RWPE2 (cell line): ENCODE measurements at places on chromosomes 12 and 14.

DNA sequence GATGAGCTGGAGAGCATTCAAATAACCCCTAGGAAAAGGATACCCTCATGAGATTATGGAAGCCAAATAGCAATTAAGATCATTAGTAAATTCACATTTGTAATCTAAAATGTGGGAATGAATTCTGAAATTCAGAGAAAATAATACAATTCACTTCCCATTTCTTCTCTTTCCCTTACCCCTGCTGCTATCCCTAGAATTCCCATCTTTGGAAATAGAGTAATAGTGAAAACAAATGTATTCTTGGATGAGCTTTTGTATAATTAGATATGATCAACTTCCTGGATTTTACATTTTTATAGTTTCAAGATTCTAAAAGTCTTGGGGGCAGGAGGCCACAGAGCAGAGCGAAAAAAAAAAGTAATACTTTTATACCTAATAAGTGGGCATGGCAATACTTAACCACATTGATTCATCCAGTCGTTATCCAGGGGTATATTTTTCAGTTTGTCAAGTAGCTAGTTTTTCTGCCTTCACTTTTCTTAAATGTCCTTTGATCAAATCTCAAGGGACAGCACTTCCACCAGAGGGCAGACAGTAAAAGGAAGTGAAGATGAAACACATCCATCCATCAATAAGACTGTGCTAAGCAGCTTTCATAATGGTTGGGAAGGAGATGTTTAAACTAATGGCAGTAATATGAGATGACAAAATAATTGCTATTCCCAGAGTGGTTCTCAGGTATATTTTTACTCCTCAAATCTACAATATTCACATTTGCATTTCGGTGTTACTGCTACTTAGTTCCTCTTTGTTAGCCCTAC lies 401.3 kb downstream of the DIO2 start:
- no peak overlapping the region for H3K27ac ChIP-seq
- peaks cover 5% of the 10 kb centered on the region for H3K27me3 ChIP-seq
- no peaks in the 10 kb centered on the region for H3K4me1 ChIP-seq
- H3K4me3 ChIP-seq, result no peak overlapping the region
- H3K36me3 ChIP-seq, result no peaks in the 10 kb centered on the region

- H3K27ac ChIP-seq, result peak overlapping the region; percentile 40
- H3K4me3 ChIP-seq, result peak overlapping the region; percentile 71
- peaks cover 15% of the 10 kb centered on the region for H3K36me3 ChIP-seq
- no peak for DNase-seq
Measured at GRCh38 chr14:36319899-36320199, 588 bp downstream of the MBIP start.

DNA sequence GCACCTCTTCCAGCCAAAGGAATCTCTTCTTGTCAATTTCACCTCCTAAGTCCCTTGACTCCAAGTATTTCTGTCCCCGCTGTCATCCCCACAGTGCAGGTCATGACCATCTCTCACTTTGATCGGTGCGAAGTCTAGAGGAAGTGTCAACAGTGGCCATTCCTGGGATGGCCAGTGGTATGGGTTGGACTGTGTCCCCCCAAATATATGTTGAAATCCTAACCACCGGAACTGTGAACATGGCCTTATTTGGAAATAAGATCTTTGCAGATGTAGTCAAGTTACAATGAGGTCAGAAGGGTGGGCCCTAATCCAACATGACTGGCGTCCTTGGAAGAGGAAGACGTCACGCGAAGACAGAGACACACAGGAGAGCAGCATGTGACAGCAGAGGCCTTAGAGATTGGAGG lies 155.9 kb upstream of the PRMT8 start:
- H3K36me3 ChIP-seq, result no peaks in the 10 kb centered on the region
- H3K27me3 ChIP-seq, result no peaks in the 10 kb centered on the region
- no peak overlapping the region for H3K27ac ChIP-seq
- no peaks in the 10 kb centered on the region for H3K4me1 ChIP-seq
- no peak overlapping the region for H3K4me3 ChIP-seq

GRCh38 chr14:102591372-102591943 lies 991 bp upstream of the RCOR1 start:
- H3K36me3 ChIP-seq, result peaks cover 20% of the 10 kb centered on the region
- H3K4me1 ChIP-seq, result peaks cover 16% of the 10 kb centered on the region
- peak overlapping the region; percentile 99 for H3K4me3 ChIP-seq
- no peak for DNase-seq
- H3K27me3 ChIP-seq, result no peaks in the 10 kb centered on the region
- peak overlapping the region; percentile 92 for H3K27ac ChIP-seq

- H3K27ac ChIP-seq, result no peak overlapping the region
- no peaks in the 10 kb centered on the region for H3K4me1 ChIP-seq
- no peaks in the 10 kb centered on the region for H3K36me3 ChIP-seq
- H3K27me3 ChIP-seq, result no peaks in the 10 kb centered on the region
- no peak for DNase-seq
- H3K4me3 ChIP-seq, result no peak overlapping the region
Measured at GRCh38 chr12:18496156-18496555, 234.8 kb downstream of the PIK3C2G start.

DNA sequence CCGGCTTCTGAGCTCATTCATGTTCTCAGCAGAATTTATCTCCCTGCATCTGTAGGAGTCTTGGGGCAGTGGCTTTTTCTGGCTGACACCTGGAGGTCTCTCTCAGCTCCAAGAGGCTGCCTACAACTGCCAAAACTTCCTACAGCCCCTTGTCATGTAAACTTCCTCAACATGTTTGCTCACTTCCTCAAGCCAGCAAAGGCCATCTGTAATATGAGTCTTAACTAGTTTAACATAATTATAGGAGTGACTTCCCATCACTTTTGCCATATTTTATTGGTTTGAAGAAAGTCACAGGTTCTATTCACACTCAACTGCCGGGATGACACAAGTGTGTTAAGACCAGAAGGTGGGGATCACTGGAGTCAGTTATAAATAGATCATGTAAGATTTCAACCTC lies 194.0 kb downstream of the VRK1 start:
- H3K27me3 ChIP-seq, result no peaks in the 10 kb centered on the region
- no peaks in the 10 kb centered on the region for H3K4me1 ChIP-seq
- no peak overlapping the region for H3K4me3 ChIP-seq

GRCh38 chr12:39935839-39936238 lies 170.0 kb downstream of the SLC2A13 start:
- no peaks in the 10 kb centered on the region for H3K4me1 ChIP-seq
- DNase-seq, result no peak
- no peaks in the 10 kb centered on the region for H3K36me3 ChIP-seq
- no peaks in the 10 kb centered on the region for H3K27me3 ChIP-seq
- H3K27ac ChIP-seq, result no peak overlapping the region

GRCh38 chr14:46989566-46989965 lies 338.0 kb upstream of the RPL10L start:
- H3K27ac ChIP-seq, result no peak overlapping the region
- DNase-seq, result no peak
- peaks cover 18% of the 10 kb centered on the region for H3K4me1 ChIP-seq

GRCh38 chr12:39252628-39253027 lies 190.3 kb downstream of the KIF21A start:
- H3K36me3 ChIP-seq, result no peaks in the 10 kb centered on the region
- H3K27ac ChIP-seq, result no peak overlapping the region
- no peak overlapping the region for H3K4me3 ChIP-seq
- no peaks in the 10 kb centered on the region for H3K4me1 ChIP-seq
- DNase-seq, result no peak

DNA sequence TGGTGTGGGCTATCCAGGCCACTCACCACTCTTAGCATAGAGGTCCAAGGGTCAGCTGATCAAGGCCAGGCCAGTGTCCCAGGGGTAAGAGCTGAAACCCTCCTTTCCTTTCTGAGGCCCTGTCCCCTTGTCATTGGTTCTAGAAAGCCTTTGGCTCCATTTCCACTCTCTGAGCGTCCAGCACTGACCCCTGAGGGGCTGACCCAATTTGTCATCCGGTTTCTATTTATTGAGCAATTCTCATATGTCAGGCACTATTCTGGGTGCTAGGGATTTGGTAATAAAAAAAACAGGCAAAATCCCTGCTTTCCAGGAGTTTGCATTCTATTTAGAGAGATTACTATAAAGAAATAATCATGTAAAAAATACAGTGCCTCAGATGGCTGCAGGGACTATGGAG lies 3.4 kb downstream of the KRT77 start:
- no peak overlapping the region for H3K4me3 ChIP-seq
- no peaks in the 10 kb centered on the region for H3K27me3 ChIP-seq
- H3K4me1 ChIP-seq, result no peaks in the 10 kb centered on the region

DNA sequence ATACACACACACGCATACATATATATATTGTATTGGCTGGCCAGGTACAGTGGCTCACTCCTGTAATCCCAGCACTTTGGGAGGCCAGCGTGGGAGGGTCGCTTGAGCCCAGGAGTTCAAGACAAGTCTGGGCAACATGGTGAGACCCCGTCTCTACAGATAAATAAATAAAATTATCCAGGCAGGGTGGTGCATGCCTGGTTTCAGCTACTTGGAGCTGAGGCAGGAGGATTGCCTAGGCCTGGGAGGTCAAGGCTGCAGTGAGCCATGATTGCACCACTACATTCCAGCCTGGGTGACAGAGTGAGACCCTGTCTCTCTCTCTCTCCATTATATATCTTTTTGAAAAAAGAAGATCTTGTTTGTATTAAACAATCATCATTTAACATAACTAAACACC lies 4.6 kb upstream of the SYNE3 start:
- peaks cover 68% of the 10 kb centered on the region for H3K4me1 ChIP-seq
- no peak for DNase-seq
- no peak overlapping the region for H3K27ac ChIP-seq
- no peaks in the 10 kb centered on the region for H3K27me3 ChIP-seq
- no peak overlapping the region for H3K4me3 ChIP-seq

DNA sequence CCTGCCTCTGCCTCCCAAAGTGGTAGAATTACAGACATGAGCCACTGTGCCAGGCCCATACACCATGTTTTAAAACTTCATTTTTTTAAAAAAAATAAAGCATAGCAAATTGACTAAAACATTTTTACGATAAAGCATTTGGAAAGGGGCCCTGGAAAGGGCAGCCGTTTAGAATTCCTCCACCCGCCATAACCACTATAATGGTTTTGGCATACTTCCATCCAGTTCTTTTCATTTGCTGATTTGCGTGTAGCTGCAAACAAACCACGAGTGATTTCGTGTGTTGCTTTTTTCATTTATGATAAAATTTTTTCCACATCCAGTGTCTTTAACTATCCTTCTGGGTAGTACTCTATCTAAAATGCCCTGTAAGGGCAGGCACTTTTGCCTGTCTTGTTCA lies 91.8 kb upstream of the RIN3 start:
- no peaks in the 10 kb centered on the region for H3K36me3 ChIP-seq
- H3K4me3 ChIP-seq, result no peak overlapping the region
- no peak overlapping the region for H3K27ac ChIP-seq
- H3K4me1 ChIP-seq, result no peaks in the 10 kb centered on the region
- no peak for DNase-seq

- no peak for DNase-seq
- H3K4me1 ChIP-seq, result no peaks in the 10 kb centered on the region
- H3K27ac ChIP-seq, result no peak overlapping the region
- no peak overlapping the region for H3K4me3 ChIP-seq
- H3K36me3 ChIP-seq, result no peaks in the 10 kb centered on the region
Measured at GRCh38 chr14:65840786-65841185, 428.3 kb downstream of the FUT8 start.
